SJSA1 (cell line): ENCODE measurements at places on chromosomes 2 and 18. TPM values are rescaled to one million over a fixed set of nuclear protein-coding genes. Genes with fewer than 3 reads are reported as not detected.

DNA sequence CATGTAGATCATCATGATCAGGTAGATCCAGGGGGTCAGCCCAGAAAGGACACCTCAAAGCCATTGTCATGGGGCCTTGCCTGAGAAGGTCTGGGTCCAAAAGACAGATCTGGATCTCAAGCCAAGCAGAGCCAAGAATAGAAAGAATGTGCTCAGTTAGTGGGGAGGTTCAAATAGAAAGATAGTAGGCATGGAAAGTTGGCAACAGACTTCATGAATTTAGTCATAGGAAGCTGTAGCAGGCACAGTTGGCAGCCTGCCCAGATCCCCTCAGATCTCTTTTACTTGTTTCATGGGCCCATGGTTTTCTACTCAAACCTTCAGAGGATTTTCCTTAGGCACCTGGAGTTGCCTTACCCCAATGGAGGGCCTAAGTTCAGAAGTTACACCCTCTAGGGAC lies 767.0 kb downstream of the SLC4A3 start:
- DNase-seq, result no peak

GRCh38 chr18:45496741-45497140 lies 118.5 kb upstream of the SLC14A2 start:
- DNase-seq, result no peak

- no peak for DNase-seq
Observed at GRCh38 chr2:224025874-224026273, 13.2 kb downstream of the SERPINE2 start.

GRCh38 chr2:15122915-15123314 lies 438.2 kb downstream of the NBAS start:
- no peak for DNase-seq

- DNase-seq, result no peak
Observed at GRCh38 chr2:86201671-86202335, 2.5 kb downstream of the MRPL35 start.

DNA sequence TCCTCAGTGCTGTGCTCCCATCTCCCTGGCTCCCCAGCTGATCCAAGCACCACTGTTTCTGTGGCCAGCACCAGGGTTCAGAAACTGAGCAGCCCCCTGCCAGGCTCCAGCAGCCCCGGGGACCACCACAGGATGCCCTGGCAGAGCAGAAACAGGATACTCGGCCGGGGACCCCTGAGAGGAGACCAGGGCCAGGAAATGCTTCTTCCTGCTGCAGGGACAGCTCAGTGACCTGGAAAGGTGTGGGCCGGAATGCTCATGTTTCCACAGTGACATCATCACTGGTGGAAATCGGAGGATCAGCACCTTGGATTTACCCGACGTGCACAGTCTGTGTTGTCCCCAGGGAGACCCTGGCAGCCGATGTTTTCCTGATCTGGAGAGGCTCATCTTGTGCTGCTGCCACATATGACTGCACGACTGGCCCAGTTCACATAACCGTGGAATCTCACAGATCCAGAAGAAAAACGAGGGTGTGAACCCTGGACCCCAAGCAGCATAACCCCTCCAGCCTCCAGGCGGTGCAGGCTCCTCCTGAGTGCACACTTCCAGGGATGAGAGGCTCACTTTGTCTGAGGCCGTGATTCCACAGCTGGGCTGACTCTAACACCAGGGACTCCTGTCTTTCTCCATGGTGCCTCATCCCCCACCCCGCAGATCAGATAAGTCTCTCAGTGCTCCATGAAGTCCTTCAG lies 58.0 kb downstream of the DDX1 start:
- DNase-seq, result no peak

DNA sequence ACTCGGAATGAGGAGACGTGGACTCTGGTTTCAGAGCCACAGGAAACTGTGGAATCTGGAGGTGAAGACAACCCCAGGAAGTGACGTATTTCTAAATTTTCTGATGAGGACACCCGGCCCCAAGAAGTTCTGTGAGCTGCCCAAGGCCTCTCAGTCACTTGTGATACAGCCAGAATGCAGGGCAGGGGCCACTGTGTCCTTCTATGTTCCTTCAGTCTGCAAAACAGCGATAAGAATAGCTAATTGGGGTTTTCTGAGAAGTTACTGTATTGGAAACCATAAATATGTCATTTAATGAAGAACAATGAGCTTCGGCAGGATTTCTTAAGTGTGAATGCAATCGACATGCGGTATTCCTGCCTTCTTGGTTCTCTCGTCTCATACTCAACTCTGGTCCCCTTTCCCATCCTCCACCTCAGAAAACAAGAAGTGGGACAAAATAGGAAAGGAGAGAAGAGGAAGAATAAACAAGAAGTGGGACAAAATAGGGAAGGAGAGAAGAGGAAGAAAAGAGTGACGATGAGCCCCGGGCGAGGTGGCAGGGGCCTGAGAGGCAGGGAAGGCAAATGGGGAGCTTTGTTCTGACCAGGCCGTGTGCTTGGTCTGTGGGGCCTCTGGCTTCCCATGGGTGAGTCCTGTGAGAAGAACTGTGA lies 282.0 kb upstream of the REV1 start:
- DNase-seq, result no peak

DNA sequence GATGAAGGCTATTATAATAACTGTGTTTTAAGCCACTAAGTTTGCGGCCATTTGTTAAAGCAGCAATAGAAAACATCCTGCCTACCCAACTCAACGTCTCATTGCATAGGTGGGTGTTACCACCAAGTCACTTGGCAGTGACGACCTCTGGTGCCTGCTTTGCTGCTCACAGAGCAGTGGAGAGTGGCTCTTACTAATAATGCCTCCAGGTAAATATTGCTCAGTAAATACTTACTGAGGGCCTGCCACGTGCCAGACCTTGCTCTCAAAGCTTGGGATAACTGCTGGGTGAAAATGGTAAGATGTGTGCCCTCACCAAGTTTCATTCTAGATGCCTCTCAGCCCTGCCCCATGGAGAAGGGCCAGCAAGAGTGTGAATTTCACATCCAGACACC lies 27.7 kb downstream of the ITGA6 start:
- DNase-seq, result no peak

DNA sequence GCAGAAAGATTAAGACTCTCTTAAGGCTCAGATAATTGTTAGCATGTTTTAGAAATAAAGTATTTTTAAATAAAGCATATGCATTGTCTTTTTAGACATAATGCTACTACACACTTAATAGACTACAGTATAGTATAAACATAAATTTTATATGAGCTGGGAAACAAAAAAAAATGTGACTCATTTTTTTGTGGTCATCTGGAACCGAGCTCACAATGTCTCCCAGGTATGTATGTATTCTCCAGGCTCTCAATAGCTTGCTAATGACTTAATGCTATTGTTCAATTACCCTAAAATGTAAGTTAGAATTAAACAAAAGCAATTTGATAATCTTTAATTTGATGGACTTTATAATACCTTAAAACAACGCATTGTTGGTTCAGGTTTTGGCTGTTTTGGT lies 167.2 kb downstream of the NUP35 start:
- DNase-seq, result no peak

DNA sequence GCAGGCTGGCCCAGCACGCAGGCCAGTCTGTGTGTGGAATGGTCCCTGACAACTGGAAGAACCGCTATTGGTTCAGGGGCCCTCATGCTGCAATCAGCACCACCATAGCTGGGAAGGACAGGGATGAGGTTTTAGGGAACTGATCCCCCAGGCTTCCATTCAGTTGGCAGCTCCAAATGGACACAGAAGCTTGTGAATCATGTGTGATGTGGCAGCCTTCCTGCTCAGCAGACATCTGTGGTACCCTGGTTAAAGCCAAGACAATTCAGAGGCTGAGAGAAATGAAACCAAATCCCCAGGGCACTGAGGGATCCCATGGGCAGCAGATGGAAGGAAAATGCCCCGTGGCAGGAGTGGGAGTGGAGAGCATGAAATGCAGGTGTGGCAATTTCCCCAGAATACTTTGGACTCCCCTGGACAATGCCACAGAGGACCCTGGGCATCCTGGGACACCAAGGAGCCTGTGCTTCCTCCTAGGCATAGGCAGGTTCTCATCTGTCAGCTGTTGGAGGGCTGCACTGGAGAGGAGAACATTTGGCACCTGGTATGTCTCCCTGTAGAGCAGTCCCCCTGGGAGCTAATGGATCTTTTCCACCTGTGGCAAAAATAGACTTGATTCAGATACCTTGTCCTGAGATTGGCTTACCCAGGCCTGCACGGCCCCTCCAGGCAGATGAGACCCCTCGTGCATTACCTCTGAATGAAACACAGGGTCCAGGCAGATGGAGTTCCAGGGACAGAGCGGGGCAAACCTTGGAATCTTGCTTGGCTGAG lies 162.2 kb upstream of the BCL2L11 start:
- DNase-seq, result no peak

DNA sequence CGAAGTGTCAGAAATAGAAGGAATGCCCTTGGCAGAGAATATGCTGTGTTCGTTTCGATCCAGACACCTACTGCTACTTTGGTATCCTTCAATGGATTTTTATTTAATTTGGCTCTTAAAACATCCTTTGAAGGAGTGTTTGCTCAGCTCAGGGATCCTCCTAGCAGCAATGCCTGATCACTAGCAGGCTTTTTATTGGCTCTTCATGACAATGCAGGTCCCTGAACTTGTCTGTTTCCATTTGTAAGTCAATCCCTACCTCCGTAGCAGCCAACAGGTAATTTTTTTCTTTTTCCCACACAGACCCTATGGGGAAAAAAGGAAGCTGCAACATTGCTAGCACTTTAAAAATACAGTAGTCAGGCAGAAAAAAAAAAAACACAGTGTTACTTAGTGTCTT lies 366.2 kb upstream of the LRRTM1 start:
- DNase-seq, result no peak

GRCh38 chr18:41992703-41993102 lies 37.7 kb downstream of the PIK3C3 start:
- no peak for DNase-seq

DNA sequence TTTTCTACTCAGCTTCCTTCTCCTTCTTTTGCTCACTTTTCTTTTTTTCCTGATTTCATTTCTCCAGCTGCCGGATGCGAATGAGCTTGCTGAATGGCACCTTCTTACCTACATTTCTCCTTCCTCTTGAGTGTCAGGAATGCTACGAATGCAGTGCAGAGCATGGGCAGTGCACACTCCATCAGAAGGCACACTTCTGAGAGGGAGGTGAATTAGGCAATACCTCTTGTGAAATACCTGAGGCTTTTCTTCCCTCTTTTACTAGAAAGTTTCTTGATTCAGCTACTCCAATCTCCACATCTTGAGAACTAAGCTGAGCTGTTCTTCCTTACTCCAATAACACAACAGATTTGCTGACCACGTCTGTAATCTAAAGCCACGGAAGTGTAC lies 51.1 kb downstream of the PLEKHM3 start:
- no peak for DNase-seq

DNA sequence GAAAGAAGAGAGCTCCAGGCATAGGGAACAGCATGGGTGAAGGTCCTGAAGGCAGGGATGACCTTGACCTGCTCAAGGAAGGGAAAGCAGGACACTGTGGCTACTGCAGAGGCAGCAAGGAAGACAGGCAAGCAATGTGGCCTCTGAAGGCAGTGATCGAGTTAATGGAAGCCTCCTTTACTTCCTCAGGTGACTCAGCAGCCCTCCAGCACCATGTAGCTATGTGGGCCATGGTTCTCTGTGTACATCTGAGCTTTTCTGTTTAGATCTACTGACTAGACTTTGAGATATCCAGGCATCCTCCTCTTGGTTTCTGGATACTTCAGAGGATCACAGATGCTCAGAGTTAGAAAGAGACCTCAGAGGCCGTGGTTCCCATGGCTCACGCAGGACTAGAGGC lies 107.3 kb upstream of the PID1 start:
- DNase-seq, result no peak

DNA sequence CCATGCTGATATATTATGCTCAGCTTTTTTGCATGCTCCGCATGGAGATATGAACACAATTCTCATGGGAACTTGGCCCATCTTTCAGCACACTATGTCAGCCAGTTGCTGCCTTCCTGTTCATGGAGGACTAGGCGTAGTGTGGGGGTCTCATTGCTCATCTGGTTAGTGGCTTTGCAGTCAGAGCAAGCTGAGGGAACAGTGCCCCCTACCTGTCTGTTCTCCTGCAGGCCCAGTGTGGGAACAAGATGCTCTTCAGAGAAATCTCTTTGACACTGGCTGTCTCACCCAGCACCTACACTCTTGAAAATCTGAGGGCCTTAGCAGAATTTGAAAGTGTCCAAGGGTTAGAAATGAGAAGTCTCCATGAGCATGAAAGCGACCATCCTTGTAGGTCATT lies 47.1 kb downstream of the SPTBN1 start:
- peak; percentile 15 for DNase-seq

DNA sequence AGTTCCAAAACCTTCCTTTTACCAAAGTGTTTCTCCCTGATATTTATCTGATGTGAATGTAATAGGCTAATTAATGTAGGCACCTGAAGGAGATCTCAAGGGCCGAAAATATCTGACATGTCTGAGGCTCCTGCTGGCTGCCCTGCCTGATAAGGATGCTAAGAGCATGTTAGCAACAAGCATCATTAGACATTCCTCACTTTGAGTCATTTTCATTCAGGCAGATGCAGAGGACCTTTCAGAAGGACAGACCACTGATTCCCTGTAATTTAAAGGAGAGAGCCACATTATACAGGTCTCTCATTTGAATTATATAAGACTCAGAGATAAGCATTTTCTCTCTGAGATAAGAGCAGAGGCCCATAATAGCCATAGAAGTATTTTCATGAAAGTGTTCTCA lies 222.4 kb upstream of the NCKAP5 start:
- peak; percentile 22 for DNase-seq

GRCh38 chr2:99562516-99562915 lies 72.7 kb upstream of the REV1 start:
- DNase-seq, result no peak

DNA sequence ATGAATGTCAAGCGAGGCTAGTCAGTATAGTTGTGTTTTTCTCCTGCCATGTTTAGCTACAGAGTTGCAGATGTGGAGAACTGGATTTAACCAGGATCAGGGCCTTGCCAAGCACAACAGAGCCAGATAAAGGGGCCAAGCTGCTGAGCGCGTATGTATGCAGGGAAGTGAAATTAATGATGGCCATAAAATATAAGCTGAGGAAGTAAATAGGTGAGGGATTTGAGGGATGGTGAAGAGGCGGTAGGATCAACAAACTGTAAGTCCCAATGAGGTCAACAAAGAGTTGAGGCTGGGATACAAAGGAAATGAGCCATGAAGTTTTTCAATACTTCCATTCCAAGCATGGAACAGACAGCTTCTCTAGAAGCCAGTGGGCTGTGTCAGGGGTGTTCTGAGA lies 10.6 kb downstream of the LRP2 start:
- no peak for DNase-seq

GRCh38 chr2:207311316-207312005 lies 145.7 kb upstream of the KLF7 start:
- DNase-seq, result no peak

DNA sequence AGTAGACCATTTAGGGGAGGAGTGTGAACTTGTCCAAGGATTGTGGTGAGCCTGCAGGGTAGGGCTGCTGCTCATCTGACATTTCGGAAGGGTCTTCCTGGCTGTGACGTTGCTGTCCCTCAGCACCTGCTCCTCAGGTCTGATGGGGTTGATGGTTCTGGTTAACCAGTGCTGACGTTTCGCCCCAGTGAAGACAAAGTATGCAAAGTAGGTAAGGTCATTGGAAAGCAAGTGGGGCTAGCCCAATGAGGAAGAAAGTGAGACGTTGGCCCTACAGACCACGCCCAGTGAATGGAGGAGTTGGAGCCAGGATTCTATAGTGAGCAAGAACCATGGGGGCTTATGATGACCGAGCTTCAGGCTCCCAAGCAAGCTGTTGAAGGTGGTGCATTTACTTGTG lies 33.4 kb upstream of the ZNF396 start:
- DNase-seq, result no peak

Gene HNMT
- total RNA-seq, result 47.6 and 65.8 TPM in 2 replicates

Gene FASTKD2
- 36.5 and 41.4 TPM in 2 replicates for total RNA-seq

Gene RTKN
- total RNA-seq, result 5.6 and 8.7 TPM in 2 replicates

Gene INHBB
- total RNA-seq, result 0.09 and 0.16 TPM in 2 replicates

Gene HOXD13
- total RNA-seq, result 0.06 and 0.50 TPM in 2 replicates

Gene MYL1
- not detected in 2 replicates for total RNA-seq

Gene BOD1L2
- not detected in 2 replicates for total RNA-seq

Gene WDCP
- total RNA-seq, result 18.0 and 18.5 TPM in 2 replicates

Gene CYP26B1
- 0.03 TPM in 1 of 2 replicates, not detected in the other for total RNA-seq
